Fibroblast of skin of left biceps (primary cell): ENCODE measurements at places on chromosomes 11 and 22.

DNA sequence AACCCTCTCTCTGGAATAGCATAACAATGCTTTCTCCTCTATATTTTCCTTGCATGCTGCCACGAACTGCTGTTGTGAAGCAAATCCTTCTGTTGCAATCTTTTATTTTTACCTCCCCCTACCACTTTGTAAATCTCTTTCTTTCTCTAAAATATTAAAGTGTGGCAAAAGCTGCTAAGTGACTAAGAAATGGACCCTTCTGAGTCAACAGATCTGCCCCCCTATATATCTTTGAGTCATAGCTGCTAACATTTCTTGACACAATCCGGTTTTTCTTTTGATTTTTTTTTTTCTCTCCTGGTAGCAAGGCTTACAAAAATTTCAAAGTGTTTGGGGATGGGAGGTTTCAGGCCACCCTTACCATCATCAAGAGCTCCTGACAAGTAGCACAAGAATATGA is 39.0 kb upstream of the KIRREL3 start:
- peak; percentile 5 for DNase-seq

DNA sequence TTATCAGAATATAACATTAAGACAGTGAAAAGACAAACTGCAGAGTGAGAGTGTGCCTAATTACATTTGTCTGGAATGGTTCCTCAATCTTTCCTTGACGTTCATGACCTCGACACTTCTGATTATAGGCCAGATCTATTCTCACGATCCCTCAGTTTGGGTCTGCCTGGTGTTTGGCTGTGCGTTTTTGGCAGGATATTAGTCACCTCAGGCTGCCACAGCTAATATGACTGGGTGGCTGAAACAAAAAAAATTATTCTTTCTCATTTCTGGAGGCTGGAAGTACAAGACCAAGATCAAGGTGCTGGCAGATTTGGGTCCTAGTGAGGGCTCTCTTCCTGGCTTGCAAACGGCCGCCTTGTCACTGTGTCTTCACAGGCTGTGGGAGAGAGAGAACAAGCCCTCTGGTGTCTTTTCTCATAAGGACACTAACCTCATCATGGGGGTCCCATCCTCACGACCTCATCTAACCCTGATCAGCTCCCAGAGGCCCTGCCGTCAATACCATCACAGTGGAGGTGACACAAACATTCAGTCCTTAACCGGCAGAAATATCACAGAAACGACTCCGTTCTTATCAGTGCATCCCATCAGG is 23.2 kb downstream of the IFITM10 start:
- DNase-seq: no peak

DNA sequence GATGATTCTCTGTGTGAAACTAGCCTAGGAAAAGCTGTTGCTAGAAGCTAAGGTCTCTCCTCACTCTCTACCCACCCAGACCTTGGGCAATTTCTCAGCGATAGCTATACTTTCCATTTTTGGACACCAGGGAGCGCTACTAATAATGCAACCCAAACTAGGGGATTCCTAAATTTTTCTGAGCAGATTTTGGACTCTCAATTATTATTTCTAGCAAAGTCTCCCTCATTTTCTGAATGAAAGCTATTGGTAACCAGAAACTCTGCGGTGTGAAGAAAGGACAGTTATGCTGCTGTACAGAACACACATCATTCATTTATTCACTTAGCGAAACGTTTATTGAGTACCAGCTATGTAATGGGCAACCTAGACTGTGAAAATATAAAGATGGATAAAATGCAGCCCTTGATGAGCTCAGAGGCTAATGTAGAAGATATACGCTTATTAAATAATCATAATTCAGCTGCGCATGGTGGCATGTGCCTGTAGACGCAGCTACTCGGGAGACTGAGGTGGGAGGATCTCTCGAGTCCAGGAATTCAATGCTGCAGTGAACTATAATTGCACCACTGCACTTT is 6.1 kb upstream of the STIM1 start:
- no peak for DNase-seq

GRCh38 chr22:20436307-20436767 is 1.3 kb downstream of the SCARF2 start:
- DNase-seq: no peak

DNA sequence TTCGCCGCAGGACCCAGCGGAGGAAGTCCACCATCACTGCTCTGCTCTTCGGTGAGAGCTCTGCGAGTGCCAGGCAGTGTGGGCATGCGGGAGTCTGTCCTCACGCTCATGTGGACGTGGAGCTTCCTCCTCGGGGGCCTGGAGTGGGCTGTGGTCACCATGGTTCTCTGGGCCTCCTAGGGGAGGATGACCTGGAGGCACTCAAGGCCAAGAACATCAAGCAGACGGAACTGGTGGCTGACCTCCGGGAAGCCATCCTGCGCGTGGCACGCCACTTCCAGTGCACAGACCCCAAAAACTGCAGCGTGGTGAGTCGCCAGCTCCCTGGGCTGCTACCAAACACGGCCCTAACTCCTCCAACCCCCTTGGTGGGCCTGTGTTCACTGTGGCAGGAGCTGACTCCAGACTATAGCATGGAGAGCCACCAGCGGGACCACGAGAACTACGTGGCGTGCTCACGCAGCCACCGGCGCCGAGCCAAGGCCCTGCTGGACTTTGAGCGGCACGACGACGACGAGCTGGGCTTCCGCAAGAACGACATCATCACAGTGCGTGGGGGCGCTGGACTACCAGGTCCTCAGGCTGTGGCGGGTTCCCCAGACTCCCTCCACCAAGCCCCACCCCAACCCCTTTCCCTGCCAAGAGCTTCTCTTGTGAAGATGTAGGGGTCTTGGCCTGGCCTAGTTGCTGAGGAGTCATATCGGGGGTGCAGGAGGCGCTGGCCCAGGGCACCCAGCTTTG is 36.8 kb downstream of the SGSM3 start:
- DNase-seq: no peak

- no peak for DNase-seq
Observed at GRCh38 chr11:100990931-100991330, 138.7 kb downstream of the PGR start.

- no peak for DNase-seq
Observed at GRCh38 chr11:61910187-61911127, 6.9 kb downstream of the RAB3IL1 start.

- DNase-seq: no peak
Observed at GRCh38 chr22:45442116-45442515, 28.6 kb downstream of the RIBC2 start.

DNA sequence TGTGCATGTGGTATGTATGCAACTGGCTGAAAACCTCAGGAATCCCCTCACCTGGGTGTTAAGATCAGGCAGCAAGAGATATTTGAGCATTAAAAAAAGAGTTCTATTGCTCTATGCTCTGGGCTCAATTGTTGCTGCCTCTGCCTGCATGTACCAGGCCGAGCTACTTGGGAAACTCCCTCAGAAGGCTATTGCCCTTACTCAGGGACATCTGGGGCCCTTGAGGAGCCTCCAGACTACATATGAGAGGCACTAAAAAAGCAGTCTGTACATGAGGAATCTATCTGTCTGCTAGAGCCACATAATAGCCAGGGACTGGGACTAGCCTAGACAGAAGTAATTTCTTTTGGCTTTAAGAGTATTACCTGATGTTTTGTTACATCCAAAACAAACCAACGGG is 120.1 kb downstream of the SWAP70 start:
- DNase-seq: no peak

DNA sequence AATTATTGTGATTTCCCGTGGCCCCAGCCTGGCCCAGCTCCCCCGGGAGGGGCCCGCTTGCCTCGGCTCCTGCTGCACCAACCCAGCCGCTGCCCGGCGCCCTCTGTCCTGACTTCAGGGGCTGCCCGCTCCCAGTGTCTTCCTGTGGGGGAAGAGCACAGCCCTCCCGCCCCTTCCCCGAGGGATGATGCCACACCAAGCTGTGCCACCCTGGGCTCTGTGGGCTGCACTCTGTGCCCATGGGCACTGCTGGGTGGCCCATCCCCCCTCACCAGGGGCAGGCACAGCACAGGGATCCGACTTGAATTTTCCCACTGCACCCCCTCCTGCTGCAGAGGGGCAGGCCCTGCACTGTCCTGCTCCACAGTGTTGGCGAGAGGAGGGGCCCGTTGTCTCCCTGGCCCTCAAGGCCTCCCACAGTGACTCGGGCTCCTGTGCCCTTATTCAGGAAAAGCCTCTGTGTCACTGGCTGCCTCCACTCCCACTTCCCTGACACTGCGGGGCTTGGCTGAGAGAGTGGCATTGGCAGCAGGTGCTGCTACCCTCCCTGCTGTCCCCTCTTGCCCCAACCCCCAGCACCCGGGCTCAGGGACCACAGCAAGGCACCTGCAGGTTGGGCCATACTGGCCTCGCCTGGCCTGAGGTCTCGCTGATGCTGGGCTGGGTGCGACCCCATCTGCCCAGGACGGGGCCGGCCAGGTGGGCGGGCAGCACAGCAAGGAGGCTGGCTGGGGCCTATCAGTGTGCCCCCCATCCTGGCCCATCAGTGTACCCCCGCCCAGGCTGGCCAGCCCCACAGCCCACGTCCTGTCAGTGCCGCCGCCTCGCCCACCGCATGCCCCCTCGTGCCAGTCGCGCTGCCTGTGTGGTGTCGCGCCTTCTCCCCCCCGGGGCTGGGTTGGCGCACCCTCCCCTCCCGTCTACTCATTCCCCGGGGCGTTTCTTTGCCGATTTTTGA is 3.3 kb upstream of the ANKRD13D start:
- DNase-seq: no peak

- no peak for DNase-seq
Observed at GRCh38 chr22:42611051-42611450, 3.6 kb downstream of the POLDIP3 start.

DNA sequence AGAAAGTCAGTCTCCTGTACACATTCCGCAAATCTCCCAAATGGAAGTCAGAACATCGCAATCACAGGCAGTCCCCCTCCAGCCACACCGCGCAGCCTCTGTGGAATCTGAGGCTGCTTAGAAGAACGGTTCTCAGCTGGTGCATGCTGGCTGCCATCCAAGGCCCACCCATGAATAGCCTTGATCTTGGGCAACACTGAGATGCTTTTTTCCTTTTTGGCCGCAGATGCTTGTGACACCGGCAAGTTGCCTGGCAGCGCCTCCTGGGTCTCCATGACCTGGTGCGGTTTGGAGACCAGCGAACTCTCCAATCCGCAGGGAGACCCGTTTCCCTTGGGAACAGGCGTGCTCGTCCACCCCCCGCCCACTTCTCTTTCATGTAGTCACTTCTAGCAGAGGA is 26.3 kb upstream of the PHF21B start:
- DNase-seq: no peak

- DNase-seq: no peak
Observed at GRCh38 chr22:35465109-35465701, 65.3 kb downstream of the MCM5 start.
